ENCODE measurements at places on chromosomes 7 and 10.

- no peak for DNase-seq
Measured at GRCh38 chr10:128091636-128092210, 34.5 kb downstream of the MKI67 start.

GRCh38 chr10:51501396-51501795 lies 198.0 kb downstream of the CSTF2T start:
- DNase-seq = no peak

- no peak for DNase-seq
Measured at GRCh38 chr10:34959321-34959720, 130.8 kb downstream of the CUL2 start.

DNA sequence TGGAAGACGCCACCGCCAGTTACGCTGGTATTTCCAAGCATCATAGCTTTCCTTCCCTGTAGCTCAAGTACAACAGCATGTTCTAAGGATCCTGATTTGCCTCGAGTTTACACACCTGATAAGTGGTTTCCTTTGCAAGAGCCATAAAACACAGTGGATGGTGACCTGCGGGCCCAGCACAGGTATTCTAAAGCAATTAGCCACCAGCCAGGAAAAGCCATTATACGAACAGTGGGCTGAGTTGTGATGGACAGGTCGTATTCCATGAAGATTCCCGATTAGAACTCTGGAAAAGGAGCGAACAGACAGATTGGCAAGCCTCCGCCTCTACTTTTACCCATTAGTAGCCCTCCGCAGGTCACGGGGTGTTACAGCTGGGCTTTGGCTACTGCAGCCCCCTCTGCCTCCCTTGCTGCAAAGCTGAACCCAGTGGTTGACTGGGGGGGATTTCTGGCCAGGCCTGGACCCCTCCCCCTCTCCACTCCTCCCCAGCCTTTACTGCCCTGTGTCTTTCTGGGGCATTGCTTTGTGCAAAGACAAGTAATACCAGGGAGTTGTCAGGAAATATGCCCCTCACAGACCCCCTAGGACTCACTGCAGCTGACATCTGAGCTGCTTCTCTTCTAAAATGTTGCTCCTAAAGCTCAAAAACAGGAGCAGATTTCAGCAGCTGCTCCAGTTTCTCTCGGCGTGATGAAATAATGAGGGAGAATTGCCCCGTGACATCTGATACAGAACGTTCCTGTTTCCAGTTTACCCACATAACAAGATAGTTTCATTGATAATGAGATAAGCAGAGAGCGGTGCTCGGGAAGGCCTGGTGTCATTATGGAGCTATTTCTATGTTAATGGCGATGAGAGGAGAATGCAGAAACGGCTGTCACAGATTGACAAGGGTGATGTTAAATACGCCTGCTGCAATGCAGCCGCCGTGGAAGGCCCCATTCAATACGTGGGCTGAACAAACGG lies 214.4 kb downstream of the CCSER2 start:
- peak; percentile 59 for DNase-seq

DNA sequence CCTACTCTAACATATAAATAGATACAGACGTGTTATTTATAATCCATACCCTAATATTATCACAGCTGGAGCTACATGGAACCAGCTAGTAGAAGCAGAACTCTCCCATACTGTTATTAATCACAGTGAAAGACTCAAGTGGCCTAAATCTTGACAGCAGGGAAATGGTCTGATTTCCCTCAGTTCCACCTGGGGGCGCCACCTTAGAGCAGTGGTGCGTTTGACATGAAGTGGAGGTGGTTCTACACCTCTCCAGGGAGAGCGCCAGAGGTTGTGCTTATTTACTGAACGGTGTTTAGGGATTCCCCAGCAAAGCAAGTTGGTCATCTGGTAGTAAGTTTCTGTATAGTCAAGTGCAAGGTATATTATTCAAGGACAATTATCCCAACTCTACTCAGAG lies 17.6 kb downstream of the DNTT start:
- DNase-seq = no peak

- no peak for DNase-seq
Measured at GRCh38 chr10:43231523-43232078, 35.3 kb downstream of the RASGEF1A start.

DNA sequence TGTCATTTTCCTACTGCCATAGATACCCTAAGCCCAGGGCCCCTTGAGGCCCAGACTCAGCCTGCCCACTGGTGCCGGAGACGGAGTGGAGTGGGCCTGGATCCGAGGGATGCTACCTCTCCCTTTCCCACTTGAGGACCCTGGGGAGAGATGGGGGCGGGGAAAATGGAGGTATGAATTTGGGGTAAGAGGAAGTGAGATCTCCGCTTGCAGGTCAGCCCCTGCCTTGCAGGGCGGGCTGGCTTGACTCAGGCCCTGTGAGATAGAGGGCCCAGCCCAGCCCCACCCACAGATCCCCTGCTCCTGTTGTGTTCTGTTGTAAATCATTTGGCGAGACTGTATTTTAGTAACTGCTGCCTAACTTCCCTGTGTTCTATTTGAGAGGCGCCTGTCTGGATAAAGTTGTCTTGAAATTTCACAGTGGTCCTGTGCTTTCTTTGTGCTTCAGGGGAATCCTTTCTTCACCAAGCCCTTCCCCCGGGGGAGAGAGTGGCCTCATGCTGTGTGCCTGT lies 13.2 kb downstream of the YKT6 start:
- no peak for DNase-seq

DNA sequence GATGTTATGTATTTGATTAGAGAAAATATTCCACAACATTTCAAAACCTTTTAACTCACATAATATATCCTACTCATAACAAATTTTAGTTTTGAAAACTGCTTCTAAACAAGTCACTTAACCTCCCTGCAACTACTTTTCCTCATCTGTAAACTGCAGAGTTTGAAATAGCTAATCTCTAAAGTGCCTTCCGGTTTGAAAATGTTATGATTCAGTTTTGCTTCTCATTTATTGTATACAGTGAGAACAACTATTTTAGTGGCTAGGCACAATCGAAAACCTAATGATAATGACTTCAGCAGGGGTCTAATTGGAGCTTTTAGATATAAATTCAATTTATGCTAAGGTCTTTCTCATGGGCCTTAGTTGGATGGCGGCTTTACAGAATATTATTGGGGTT lies 30.7 kb upstream of the TEX47 start:
- DNase-seq = no peak

GRCh38 chr10:74969093-74969492 lies 142.4 kb upstream of the SAMD8 start:
- no peak for DNase-seq

DNA sequence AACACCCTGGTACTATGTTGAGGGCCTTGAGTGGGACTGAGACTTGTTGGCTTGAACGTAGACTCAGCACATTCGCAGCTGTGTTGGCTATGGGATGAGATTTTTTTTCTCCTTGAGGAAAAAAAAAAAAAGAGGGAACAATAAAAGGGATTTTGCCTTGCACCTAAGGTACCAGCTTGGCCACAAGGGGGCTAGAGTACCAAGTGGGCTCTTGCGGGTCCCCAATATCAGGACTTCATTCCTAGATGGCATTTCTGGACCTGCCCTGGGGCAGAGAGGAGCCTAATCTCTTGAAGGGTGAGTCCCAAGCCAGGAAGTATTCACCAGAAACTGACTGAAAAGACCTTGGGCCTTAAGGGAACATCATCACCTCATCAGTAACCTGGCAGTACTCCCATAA lies 1083.6 kb upstream of the PHF14 start:
- no peak for DNase-seq

DNA sequence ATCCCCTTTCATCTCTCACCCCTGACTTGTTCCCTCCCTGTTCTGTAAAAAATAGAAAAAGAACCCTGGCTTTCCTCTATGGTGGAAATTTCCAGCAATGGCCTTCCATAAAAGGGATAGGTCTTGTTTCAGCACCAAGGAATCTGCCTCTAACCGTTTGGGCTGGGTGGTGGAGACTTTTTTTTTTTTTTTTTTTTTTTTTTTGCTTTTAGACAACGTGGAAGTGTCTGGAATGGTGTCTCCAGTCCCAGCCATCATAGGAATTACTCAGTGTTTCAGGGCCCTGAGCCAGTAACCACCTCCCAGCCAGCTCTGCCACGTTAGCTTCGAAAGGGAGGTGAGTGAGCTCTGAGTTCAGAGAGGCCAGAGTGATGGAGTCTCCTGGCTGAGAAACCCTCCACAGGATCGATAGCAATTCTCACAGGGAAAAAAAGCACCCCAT lies 97.3 kb upstream of the COL1A2 start:
- DNase-seq = no peak

DNA sequence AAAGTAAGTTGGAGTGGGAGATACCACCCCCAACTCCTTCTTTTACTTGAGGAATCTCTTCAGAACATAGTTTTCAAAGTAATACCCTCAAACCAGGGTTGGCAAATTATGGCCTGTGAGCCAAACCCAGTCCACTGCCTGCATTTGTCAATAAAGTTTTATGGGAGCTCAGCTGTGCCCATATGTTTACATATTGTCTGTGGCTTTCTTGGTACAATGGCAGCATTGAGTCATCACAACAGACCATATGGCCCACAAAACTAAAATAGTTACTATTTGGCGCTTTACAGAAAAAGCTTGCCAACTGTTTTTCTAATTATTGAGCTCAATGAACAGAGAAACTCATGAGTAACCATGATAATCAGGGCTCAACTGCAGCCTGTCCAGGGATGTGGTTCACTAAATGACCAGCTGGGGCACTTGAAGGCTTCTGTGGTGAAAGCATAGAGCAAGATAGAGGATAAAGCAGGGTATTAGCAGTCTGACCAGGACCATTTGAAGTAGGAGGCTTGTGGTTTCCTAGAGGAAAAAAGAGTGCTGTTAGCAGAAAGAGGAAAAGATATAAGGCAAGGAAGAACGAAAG lies 196.0 kb upstream of the GRB10 start:
- DNase-seq = no peak

DNA sequence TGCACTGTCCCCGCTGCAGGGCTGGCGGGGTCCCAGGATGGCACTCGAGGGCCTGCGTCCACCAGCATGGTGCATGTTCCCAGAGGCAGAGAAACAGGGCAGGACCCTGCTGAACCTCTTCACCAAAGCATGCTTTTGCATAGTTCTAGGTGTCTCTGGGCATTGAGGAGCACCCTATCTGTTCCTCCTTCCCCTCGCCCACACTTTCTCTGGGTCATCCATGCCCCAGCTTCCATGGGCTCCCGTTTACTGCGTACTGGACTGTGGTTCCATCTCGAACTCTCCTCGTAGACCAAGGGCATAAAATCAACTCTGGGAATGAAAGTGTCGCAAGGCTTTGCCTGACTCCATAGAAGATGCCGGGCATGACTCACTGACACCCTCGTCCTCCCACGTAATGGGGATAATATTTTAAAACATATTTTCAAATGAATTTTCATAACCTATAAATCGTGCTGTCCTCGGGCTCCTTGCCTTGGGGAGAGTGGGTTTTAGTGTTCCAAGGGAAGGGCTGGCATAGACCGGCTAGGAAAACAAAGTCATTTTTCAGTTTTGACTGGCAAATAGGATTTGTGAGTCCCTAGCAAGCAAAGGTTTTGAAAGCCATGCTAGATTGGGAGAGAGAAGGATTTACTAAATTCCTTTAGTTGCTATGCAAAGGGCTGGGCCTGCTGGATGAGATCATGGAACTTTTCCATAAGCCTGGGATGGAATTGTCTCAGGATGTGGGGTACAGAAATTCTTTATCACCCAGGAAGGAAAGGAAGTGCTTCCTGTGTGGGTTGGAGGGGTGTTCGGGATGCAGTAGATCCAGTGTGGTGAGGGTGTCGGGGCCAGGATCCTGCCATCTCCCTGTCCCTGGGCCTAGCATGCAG lies 498.7 kb upstream of the MKI67 start:
- DNase-seq = no peak

DNA sequence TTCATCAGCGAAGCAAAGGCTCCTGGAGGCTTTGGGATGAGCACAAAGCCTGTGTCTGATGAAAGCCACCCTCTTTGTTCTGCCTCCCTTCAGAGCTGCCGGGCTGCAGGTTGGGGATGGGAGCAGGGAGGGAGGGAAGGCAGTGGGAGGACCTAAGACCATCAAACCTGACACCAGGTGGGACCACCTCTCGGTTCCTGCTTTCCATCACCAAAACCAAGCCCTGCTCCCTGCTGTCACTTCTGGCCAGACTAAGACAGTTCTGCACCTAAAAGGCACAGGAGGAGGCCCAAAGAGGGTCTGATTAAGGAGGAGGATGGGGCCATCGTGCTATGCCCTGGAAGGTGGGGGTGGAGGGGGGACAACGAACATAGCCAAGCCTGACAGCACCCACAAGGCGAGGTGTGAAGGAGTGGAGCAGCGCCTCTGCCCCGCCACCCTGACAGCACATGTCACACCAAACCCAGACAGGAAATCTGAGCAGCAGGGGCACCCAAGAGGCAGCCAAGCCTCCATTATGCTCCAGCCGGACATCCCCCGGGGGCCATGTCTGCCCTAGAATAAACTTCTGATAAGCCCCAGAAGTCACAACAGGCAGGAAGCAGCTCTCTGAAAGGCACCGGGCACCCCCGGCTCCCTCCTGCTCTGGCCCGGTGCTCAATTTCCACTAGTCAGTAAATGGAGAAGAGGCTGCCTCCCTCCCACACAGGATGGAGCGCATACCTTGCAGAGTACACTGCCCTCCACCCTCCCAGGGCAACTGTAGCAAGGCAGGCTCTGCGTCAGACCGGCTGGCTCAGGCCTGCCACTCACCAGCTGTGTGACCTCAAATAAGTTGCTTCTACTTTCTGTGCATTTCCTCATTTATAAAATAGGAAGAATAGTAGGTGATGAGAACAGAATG lies 48.9 kb downstream of the DLG5 start:
- no peak for DNase-seq

GRCh38 chr7:103715376-103716120 lies 269.5 kb upstream of the SLC26A5 start:
- no peak for DNase-seq

- peak; percentile 40 for DNase-seq
Measured at GRCh38 chr10:75887992-75888680, 456.7 kb downstream of the LRMDA start.

DNA sequence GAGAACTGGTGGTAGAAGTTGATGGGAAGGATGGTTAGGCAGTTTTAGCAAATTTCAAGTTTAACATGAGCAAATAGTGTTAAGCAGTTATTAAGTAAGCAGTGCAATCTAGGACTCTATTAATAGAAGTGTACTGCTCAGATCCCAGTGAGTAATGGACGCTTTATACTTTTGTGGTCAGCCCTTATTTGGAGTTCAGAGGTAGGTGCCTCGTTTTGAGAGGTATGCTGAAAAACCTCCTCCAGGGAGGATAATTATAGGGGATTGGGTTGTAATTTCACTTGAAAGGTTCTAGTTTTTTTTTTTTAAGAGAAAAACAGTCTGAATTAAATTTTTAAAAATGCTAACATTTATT lies 33.5 kb upstream of the CCDC7 start:
- no peak for DNase-seq

DNA sequence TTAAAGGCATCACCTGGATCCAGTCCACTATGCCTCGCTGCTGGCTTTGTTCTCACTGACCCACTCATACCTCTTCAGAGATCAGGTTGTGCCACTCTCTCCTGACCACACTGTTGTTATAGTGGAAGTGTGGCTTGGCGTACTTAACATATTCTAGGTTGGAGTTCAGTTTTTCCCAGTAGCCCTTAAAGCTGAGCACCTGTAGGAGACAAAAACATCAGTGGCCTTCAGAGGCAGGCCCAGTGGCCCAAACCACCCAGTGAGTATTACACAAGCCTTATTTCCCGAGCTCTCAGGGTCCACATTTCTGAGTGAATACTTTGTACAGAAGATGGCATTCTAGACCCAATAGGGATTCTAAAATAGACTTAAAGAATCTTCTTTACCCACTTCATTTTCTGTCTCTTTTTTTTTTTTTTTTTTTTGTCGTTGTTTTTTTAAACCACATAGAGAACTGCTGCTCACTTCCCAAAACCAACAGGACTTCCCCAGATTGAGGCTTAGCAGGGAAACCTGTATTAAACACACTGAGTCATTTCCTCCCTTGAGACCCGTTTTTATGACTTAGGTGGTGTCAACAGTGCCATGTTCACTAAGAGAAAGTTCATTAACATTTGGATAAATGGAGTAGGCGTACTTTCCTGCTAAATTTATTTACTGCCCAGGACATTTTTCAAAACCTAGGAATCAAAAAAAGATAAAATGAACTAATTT lies 85.8 kb downstream of the GSAP start:
- DNase-seq = no peak

Measured in NCI-H1092 treated with DMSO at 0.1 percent for 48 hours (cell line).